ENCODE measurements at places on chromosomes 12 and 14.

- no peak for DNase-seq
Observed at GRCh38 chr14:90116444-90116843, 54.6 kb downstream of the KCNK13 start.

- no peak for DNase-seq
Observed at GRCh38 chr14:60632777-60633176, 16.5 kb downstream of the SIX1 start.

GRCh38 chr14:55662752-55663151, 82.7 kb downstream of the KTN1 start:
- DNase-seq: no peak

DNA sequence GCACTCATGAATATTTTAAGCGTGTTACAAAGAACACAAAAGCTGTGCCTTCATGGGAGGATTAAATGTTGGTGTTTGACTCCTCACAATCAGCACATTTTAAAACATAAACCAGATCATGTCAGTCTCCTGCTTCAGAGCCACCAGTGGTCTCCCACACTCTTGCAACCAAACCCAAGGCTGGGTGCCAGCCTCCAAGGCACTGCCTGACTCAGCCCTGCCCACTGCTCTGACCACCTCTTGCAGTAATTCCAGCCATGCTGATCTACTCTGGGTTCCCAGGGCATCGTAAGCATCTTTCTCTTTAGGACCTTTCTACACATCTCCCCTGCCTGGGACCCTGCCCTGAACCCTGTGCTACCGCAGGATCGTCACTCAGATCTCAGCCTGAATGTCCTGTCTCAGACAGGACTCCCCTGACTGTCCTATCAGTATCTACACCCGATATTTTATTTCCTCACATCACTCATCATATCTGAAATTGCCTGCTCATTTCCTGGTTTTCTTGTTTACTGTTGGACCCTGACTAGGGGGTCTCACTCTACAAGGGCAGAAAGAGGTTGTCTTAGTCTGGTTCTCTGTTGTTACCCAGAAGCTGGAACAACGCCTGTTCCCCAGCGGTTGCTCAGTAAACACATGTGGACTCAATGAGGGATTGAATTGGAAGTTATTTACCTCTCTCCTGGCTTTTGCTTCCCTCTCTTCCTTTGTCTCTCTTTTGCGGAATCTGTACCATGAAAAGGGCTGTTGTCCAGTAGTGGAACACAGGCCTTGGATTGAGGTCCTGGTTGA, 449.8 kb downstream of the RAD51B start:
- no peak for DNase-seq

DNA sequence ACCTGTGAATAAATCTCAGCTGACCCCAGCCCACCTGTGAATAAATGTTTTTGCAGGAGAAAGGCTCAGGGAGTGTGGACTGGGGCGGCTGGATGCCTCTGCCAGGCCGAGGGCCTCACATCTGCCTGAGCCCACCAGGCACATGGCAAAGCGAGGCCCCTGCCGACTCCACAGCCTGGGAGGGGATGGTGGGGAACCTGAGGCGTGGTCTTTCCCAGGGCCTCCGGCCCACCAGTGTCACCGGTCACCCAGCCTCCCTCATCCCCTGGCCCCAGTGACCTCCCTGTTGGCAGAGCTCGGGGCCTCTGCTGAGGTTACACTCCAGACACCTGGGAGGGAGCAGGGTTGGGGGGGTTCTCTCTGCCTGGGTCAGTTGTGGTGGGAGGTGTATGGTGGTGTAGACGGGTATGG, 8.2 kb downstream of the NOC4L start:
- no peak for DNase-seq

DNA sequence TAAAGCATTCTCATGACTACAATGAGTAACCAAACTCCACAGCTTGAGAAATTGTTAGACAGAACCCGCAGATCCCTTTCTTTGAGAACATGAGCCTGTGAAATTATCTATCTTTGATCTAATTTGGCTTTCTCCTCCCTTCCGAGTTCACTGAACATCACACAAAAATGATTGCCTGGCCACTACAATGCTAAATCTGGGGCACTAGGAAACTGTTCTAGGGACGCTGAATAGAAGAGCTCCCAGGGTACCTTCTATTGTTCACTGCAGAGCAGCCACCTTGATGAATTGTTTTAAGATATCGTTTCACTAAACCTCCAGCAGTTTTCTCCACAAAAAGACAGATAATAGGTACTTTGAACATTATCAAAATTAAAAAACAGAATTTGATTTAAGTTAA, 47.5 kb downstream of the SINHCAF start:
- DNase-seq: no peak

- no peak for DNase-seq
Observed at GRCh38 chr12:61282790-61283575, 977.2 kb upstream of the USP15 start.

- no peak for DNase-seq
Observed at GRCh38 chr12:2384533-2385351, 332.0 kb downstream of the CACNA1C start.

DNA sequence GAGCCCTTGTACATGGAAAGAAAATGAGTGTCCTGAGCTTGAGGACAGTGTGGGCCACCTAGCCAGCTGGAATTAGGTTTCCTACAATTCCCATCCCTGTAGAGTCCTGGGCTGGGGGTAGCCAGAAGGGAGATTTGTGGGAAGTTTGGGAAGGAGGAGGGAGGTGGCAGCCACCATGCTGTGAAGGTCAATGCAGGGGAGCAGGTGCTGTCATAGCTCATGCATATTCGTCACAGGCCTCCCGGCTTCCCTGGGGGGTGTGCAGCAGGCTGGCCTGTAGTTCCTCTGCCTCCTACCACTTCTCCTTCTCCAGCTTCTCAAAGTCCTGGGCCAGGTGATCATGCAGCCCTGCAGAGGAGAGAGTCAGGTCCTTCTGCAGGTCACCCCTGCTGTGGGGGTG, 121.3 kb downstream of the TBX3 start:
- no peak for DNase-seq

GRCh38 chr12:20560935-20561334, 134.2 kb upstream of the SLCO1C1 start:
- DNase-seq: no peak

DNA sequence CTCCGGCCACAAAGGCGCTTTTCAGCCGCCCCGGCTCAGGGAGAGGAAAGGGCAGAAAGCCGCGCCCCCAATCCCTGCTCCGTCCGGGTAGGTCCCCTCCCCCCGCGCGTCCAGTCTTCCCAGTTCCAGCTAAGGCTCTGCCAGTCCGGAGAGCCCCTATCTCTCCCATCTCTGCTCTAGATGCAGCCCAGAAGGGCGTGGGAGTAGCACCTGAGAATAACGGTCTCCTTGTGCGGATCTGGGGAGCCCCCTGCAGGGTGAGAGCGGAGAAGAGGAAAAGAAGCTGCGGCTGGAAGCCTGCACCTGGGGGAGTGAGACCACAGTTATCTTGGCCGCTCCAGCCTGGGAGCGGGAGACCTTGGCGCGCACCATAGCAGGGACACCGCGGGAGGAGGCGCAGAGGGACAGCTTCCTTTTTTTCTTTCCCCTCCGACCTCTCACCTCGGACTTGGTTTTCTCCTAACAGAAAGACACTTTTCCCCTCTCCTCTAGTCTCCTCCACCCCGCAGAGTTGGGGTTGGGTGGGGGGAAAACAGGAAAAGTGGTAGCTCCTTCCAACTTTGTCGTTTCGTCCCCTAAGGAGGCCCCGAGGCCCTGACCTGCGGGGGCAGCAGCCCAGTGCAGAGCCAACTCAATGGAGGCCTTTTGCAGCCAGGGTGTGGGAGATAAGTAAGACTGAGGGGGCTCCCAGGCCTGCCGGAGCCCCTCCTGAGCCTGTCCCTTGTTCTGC, 2.4 kb downstream of the DHH start:
- no peak for DNase-seq

GRCh38 chr12:104282109-104282508, 21.4 kb upstream of the EID3 start:
- no peak for DNase-seq

- no peak for DNase-seq
Observed at GRCh38 chr14:47917344-47917954, 242.0 kb upstream of the MDGA2 start.

DNA sequence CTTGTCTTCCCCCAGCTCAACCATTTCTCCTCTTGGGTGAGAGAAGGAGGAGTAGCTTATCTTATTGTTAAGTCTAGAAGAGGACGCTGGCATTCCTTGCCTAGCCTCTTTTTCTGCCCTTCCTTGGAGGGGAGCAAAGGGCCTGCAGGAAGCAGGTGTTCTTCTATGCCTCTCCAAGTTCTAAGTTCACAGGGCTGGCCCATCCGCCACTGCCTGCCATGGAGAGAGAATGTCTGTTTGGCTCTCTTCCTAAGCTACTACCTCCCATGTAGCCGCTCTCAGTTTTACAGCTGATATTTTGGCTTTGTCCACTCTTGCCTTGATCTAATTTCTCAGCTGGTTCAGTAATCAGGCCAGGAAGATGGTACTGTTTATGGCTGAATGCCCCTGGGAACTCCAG, 201.2 kb downstream of the NTF3 start:
- DNase-seq: no peak

DNA sequence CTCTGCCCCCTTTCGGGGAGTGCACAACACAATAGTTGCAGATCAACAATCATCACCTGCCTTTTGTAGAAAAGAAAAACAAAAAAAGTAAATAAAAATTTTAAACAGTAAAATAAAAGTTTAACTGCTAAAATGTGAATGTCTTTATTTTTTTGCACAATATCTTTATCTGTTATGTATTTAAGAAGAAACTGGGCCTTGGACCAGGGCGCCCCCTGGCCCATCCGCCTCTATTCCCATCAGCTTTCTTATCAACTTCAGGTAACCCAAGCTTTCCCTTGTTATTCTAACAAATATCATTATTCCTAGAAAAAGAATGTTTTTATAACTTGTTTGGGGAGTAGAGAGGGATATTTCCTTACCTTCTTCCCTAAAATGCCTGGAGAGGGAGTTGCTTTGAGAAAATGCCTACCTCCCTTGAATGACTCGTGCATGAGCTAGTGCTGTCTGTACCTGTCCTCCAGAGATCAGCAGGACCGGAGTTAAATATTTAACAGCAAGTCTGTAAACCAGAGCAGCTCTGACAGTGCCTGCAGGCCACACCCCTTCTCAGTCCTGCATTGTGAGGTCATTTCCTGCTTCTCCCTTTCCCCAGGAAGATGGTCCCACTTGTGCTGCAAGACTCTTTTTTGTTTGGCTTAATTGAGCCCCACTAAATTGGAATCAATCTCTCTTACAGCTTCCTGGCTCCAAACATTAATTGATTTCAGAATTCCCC, 192.8 kb upstream of the RGS6 start:
- no peak for DNase-seq

DNA sequence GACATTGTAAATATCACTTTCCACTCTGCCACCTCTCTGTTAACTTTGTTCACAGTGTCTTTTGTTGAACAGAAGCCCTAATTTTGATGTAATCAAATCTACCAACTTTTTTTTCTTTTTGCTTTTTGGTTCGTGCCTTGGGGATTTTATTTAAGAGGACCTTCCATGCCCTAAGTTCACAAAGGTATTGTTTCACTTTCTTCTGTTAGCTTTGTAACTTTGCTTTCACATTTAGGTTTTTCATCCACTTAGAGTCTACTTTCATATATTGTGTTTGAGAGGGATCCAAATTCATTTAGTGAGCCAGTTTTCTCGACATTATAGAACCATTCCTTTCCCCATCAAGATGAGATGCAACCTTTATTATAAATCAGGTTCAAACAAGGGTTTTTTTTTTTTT, 275.7 kb upstream of the CRY1 start:
- no peak for DNase-seq

GRCh38 chr14:89425931-89426330, 8.9 kb upstream of the FOXN3 start:
- no peak for DNase-seq

GRCh38 chr12:31406345-31406744, 80.4 kb upstream of the SINHCAF start:
- no peak for DNase-seq

GRCh38 chr12:121579190-121579791, 1.5 kb downstream of the KDM2B start:
- DNase-seq: no peak

DNA sequence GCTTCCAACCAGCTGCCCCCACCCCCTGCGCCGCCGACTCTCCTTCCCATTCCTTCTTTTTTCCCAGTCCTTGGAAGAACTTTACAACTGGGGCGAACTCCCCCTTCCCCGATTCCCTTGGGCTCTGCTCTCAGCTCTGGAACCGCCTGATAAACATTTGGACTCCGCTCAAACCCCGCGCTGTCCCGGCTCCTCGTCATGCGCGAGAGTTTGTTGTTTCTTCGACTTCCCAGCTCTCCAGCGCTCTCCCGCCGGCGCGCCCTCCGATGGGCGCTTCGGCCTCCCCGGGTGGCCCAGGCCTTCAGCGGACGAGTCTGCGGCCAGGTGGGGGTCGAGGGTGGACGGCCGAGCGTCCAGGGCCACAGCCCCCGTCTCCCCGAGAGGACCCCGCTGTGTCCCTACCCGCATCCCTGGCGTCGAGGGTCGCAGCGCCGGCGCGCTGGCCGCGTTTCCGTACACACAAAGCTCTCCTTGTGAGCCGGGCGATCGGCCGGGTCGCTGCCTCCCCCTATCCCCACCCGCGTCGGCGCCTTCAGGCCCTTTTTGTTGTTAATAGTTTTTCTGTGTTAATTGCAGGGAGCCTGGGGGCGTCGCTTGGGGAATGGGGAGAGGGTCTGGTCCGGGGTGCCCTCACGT, 847 bp downstream of the MMP14 start:
- no peak for DNase-seq

DNA sequence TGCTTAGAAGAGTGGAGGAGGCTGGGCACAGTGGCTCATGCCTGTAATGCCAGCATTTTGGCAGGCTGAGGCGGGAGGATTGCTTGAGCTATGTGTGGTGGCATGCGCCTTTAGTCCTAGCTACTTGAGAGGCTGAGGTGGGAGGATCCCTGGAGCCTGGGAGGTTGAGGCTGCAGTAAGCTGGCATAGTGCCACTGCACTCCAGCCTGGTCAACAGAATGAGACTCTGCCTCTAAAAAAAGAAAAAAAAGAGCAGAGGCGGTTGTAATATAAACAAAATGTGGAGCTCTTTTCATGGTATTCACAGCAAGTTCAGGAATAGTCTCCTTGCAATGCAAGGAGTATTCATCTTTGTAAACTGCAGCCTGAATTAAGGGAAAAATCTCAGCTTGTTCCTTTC, 27.2 kb downstream of the ARID2 start:
- no peak for DNase-seq

GRCh38 chr12:61629702-61630101, 630.5 kb upstream of the USP15 start:
- DNase-seq: no peak

- DNase-seq: no peak
Observed at GRCh38 chr12:25723336-25723735, 170.3 kb upstream of the LMNTD1 start.

GRCh38 chr12:55874443-55874842, 31.7 kb upstream of the MMP19 start:
- no peak for DNase-seq

GRCh38 chr12:122867691-122868461, 28.0 kb downstream of the VPS37B start:
- no peak for DNase-seq

DNA sequence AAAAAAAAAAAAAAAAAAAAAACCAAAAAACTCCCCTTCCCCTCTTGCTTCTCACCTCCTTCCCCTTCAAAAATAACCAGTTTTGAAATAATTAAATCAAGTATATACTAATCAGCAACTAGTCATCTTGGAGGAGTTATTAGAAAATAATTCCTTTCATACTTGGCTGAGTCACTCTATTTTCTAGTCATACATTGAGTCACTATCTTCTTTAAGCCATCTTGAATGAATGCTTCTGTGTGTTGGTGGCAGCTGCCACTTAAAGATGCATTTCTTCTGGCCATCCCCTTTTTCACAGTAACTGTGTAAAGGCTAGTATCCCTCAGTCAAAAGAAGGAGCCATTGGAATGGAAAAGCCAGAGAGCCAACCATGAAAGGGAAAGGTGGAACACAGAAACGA, 84.2 kb upstream of the TMEM263 start:
- no peak for DNase-seq

- DNase-seq: no peak
Observed at GRCh38 chr12:92162079-92162478, 16.4 kb upstream of the BTG1 start.
